ENCODE measurements at places on chromosomes 7 and 10. TPM values are rescaled to one million over a fixed set of nuclear protein-coding genes. Genes with fewer than 3 reads are reported as not detected.

The LLCFC1 gene
- not detected for total RNA-seq

The PLXDC2 gene
- 10.2 TPM for total RNA-seq

The MSANTD7 gene
- total RNA-seq = 15.1 TPM

The AKR1C4 gene
- 0.09 TPM for total RNA-seq

The SLC25A40 gene
- total RNA-seq = 5.1 TPM

The WNT8B gene
- not detected for total RNA-seq

The ANKRD2 gene
- total RNA-seq = 0.26 TPM

The GBX1 gene
- not detected for total RNA-seq

The SFTPA1 gene
- not detected for total RNA-seq

The TRIM8 gene
- total RNA-seq = 58.6 TPM

The VSIR gene
- total RNA-seq = 6.5 TPM

The ACHE gene
- 5.1 TPM for total RNA-seq

The ATOH7 gene
- total RNA-seq = not detected

The CCL26 gene
- not detected for total RNA-seq
